ENCODE measurements at places on chromosomes 7 and 10.

- no peak for DNase-seq
- peaks cover 25% of the 10 kb centered on the region for H3K27me3 ChIP-seq
- H3K27ac ChIP-seq, result no peak overlapping the region
Observed at GRCh38 chr7:132109769-132110168, 466.5 kb downstream of the PLXNA4 start.

DNA sequence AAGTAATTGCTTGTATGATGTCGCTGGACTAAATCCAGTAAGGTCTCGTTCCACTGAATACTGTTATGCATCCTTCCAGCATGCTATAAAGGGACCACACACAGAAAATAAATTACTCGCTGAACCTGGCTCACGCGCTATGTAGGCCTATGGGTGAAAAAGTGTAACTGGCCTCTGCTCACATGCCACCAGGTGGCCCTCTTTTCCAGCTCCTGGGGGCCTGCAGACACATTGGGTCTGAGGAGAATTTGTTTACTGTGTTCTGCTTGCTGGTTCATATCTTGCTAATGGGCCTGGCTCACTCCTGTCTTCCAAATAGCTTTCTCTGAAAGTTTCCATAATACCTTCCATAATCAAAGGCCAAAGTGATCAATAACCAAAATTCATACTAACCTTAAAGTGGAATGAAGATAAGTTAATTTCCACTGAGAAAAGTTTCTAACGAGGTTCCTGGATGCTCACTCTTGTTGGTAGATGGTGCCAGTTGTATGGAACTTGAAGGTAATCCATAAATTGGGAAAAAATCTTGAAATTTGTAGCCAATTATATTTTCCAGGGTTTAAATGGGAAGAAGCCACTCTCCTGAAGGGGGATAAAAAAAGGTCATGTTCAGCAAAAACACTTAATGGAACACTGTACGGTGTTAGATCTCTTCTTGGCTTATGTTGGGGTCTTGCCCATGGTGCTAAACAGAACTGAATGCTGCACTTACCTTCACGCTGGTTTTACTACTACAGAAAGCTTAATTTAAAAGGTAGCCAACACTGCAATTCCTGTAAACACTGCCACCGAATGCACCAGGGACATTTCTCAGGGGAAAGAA, 27.0 kb upstream of the ZPBP start:
- no peaks in the 10 kb centered on the region for H3K4me1 ChIP-seq
- no peaks in the 10 kb centered on the region for H3K36me3 ChIP-seq
- no peak overlapping the region for H3K4me3 ChIP-seq
- peaks cover 5% of the 10 kb centered on the region for H3K27me3 ChIP-seq

GRCh38 chr10:129942936-129943715, 20.9 kb downstream of the EBF3 start:
- H3K27me3 ChIP-seq, result no peaks in the 10 kb centered on the region
- H3K4me1 ChIP-seq, result no peaks in the 10 kb centered on the region
- DNase-seq, result no peak
- no peak overlapping the region for H3K27ac ChIP-seq

GRCh38 chr10:78915190-78915518, 153.6 kb upstream of the ZMIZ1 start:
- H3K4me3 ChIP-seq, result no peak overlapping the region
- no peaks in the 10 kb centered on the region for H3K36me3 ChIP-seq
- DNase-seq, result no peak
- H3K27ac ChIP-seq, result no peak overlapping the region
- H3K27me3 ChIP-seq, result no peaks in the 10 kb centered on the region

- H3K27me3 ChIP-seq, result no peaks in the 10 kb centered on the region
- H3K36me3 ChIP-seq, result no peaks in the 10 kb centered on the region
- H3K27ac ChIP-seq, result peak overlapping the region; percentile 41
Observed at GRCh38 chr7:16130111-16131110, 290.9 kb downstream of the CRPPA start.

DNA sequence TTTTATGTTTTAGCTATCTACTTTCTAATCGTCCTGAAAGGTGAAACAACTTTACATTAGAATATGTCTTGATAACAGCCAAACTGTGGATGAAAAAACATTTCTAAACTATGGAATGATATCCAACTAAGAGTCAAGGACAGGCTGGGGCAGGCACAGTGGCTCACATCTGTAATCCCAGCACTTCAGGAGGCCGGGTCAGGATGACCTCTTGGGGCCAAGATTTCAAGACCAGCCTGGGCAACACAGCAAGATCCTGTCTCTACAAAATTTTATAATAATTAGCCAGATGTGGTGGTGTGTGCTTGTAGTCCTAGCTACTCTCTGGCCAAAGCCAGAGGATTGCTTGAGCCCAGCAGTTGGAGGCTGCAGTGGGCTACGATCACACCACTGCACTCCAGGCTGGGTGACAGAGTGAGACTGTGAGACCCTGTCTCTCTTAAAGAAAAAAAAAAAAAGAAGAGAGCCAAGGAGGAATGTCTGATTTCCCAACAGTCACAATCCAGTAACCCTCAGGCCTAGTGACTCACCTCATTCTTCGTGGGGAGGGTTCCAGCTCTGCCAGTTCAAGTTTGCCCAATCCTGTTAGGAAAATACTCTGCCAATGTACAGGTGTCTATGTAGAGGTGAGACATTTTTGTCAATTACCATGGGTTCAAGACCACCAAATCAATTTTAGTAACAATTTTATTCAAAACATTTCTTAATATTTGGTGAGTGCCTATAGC, 14.6 kb upstream of the FZD1 start:
- H3K27me3 ChIP-seq, result no peaks in the 10 kb centered on the region
- no peak for DNase-seq
- no peaks in the 10 kb centered on the region for H3K4me1 ChIP-seq
- no peaks in the 10 kb centered on the region for H3K36me3 ChIP-seq

DNA sequence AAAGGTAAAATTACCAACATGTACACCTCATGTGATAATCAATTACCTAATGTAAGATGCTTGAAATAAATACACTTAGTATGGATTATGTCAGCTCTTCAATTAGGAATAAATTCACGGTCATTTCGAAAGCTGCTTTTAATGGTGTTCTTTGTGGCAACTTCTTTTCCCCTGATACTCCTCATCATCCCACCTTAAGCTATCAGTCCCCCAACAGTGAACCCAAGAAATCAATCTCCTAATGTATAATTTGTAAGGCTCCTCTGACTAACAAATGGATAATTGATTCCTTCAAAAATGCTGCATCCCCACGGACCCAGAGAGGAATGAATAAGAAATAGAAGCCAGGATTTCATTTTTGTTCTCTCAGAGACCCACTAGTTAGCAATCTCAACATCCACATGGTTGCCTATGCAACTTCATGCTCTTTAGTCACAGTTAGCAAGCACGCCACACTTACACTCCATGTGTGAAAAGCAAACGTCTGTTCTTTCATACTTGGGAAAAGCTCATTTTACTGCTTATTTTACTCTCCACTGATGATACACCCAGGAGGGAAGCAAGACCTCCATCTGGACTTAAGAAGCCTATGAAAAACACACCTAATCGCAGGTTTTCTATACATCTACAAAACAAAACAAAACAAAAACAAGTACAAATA, 70.1 kb downstream of the VPS41 start:
- no peak overlapping the region for H3K4me3 ChIP-seq
- no peaks in the 10 kb centered on the region for H3K4me1 ChIP-seq
- no peaks in the 10 kb centered on the region for H3K27me3 ChIP-seq
- DNase-seq, result no peak
- no peaks in the 10 kb centered on the region for H3K36me3 ChIP-seq

DNA sequence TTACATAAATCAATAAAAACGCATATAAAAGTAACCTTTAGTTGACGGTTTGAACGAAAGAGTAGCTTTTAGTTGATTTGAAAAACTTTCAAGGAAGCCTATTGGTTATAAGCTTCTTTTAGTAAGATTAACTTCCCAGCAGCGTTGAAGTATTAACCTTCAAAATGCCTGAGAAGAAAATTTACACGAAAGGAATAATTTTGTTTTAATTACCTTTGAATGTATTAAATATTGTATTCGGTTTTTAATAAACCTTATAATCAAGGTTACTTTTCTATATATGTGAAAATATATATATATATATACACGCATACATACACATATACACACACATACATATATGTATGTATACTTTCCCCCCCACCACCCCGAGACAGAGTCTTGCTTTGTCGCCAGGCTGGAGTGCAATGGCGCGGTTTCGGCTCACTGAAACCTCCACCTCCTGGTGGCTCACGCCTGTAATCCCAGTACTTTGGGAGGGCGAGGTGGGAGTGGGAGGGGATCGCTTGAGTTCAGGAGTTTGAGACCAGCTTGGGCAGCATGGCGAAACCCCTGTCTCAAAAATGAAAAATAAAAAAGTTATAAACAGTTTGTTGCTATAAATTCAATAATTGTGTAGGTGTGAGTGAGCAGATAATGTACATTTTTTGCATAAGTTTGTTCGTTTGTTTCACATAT, 57.6 kb upstream of the EZH2 start:
- H3K4me1 ChIP-seq, result peaks cover 15% of the 10 kb centered on the region
- no peaks in the 10 kb centered on the region for H3K36me3 ChIP-seq
- peak overlapping the region; percentile 58 for H3K4me3 ChIP-seq
- peak; percentile 75 for DNase-seq
- peak overlapping the region; percentile 69 for H3K27ac ChIP-seq
- H3K27me3 ChIP-seq, result no peaks in the 10 kb centered on the region

- H3K27ac ChIP-seq, result peak overlapping the region; percentile 53
- H3K27me3 ChIP-seq, result no peaks in the 10 kb centered on the region
- H3K36me3 ChIP-seq, result no peaks in the 10 kb centered on the region
- no peak for DNase-seq
Observed at GRCh38 chr7:50664937-50665336, 99.7 kb upstream of the DDC start.
